ENCODE measurements at places on chromosomes 2 and 18.

DNA sequence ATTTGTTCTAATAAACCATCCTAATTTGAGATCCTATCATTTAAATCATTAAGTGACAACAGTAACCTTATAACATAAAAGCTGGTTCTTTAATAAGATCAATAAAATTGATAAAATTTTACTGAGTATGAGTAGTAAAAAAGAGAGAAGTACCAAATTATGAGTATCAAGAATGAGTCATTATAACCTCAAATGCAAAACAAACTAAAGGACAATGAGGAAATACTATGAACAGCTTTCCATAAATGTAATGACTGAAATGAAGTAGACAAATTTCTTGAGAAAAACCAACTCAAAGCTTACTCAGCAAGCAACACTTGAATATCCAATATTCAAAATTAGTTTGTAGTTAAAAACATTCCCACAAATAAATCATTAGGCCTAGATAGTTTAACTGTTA lies 433.0 kb downstream of the ZEB2 start:
- peak; percentile 46 for DNase-seq

GRCh38 chr2:239726091-239726591 lies 299.0 kb downstream of the NDUFA10 start:
- no peak for DNase-seq

DNA sequence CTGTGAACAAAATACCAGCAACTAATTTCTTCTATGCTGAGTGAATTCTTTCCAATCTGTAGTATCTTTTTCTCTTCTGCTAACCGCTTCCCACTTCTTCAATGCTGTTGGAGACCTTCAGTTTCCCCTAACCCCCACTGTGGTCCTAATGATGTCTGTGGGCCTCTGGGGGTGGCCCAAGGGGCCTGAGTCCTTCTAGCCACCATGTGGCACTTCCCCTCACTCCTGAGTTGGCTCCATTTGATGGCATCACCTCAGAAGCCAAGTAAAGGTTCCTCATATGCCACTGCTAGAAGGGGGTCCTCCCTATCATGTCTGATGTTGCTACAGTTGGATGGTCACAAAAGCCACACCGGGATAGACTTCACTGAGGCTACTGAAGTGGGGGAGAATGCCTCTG lies 37.5 kb downstream of the ARHGAP25 start:
- DNase-seq = no peak

DNA sequence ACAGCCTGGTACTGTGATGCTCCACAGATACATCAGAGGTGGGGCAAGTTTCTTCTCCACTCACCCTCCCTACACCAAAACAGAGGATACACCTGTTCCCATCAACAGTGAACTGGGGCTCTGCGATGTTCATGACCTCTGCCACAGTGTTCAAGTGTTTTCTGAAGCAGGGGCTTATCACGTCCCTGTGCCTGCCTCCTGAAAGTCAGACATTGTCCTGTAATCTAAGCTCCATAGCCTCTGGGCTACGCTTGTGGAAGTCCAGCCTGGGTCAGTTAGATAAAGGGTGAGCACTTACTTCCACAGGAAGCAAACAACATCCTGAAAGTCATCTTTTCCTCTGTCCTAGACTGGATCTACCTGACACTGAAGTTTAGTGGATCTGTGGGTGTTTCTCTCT lies 20.2 kb upstream of the MRO start:
- DNase-seq = no peak

- DNase-seq = peak; percentile 60
Observed at GRCh38 chr18:44592639-44593038, 88.0 kb upstream of the SETBP1 start.
